Activated T-cell treated with anti-CD3 and anti-CD28 coated beads for 48 hours (primary cell): ENCODE measurements at places on chromosomes 7 and 10.

DNA sequence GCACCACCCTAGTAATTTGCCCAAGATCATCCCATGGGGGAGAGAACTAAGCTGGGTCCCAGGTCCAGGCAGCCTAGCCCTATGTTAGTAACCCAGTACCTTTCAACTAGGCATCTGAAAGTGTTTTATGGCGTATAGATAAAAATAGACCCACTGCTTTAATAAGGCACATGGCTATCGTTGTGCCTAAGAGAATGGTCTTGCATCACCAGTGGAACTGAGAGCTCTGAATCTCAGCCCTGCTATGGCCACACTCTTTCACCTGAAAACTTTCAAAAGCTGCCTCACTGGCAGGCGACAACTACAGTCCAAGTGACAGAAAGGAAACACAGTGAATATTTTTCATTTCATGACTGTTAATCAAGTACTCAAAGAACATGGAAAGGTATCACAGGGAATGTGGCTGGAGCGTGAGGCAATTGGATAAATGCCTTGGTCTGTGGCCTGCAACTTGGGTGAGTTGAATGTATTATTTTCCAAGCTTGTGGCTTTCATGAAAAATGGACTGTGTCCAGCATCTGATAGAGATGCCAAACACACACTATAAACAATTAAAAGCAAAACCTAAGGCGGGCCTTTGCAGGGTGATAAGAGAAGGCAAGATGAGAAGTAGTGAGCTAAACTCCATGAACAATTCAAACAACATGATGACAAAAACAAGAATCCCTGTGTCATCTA lies 18.0 kb upstream of the SFMBT2 start:
- no peak for DNase-seq

DNA sequence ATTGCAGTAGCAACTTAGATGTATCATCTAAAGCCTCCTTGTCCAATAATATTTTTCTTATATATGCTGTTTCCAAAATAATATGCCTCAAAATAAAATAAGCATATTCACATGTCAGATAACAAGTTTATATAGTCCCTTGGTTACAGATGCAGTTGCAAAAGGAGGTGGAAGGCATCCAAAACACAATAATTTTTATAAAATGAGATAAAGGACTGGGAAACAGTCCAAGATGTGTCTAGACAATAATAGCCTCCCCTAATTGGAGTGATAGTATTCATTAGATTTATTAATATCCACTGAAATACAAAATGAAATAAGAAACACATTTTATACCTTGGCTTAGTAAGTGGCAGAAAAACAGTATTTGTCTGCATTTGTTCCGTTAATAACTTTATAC lies 30.3 kb downstream of the BCAP29 start:
- DNase-seq: no peak

- no peak for DNase-seq
These were observed 200.8 kb upstream of the PFKP start for GRCh38 chr10:2866569-2866968.

DNA sequence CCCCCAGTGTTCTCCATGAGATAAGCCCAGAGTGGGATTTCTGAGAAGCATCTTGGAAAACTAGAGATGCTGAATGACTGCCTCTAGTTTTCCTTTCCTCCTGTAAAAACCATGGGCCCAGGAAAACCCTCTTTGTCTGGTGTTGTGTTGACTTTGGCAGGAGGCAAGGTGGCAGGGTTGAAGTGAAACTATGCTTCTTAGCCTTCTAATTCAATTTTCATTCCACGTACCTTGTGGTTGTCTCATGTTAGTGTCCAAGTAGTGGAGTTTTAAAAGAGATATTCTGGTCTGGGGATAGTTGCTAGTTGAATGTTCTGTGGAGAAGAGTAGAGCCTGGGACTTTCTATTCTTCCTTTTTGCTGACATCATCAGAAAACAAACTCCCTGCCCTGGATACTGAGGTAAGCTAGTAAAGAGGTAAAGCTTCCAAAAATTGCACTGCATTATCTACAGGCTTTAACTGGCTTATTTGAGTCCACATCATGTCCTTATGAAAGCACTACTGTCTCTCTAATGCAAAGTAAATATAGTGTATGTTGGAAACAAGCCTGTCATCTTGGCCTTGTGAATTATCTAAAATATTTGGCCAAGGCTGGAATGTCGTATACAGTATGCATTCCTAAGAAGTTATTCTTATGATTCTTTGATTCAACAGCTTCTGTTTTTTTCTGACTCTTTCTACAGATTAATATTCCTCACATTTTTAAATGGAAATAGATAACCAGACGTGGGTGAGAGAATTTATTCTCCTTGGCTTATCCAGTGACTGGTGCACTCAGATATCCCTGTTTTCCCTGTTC lies at the start of gene OR2F2:
Gene OR2F2, plus strand, starts transcription at position 708 of the 800 bp plus-strand sequence. Its CDS starts 0 bp downstream, at position 708.
- no peak for DNase-seq

GRCh38 chr7:98204670-98205069 lies 6.6 kb upstream of the BHLHA15 start:
- no peak for DNase-seq

DNA sequence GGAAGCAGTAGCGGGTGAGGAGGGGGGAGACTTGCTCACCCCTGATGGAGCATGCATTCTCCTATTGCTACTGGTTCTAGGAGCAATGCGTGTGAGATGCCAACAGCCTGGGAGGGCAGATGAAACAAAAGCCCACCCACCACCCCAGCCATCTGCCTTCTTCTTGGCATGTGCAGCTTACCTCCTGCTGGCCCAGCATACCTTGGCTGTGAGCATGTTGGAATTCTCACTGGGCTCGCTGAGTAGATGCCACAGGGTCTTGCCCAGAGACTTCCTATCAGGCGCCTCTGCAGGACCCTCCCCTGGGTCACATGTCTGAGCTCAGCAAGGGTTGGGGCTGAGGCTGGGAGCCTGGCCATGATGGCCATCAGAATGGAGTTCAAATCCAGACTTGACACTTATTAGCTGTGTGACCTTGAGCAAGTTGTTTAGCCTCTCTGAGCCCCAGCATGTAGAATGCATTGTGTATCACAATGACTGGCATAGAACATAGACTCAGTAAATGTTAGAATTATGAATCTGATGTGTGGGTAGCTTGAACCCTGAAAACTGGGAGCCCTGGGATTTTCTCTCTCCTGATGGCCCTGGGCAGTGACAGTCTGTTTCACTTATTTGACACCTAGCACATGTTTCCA lies 38.2 kb downstream of the CDH23 start:
- DNase-seq: no peak

DNA sequence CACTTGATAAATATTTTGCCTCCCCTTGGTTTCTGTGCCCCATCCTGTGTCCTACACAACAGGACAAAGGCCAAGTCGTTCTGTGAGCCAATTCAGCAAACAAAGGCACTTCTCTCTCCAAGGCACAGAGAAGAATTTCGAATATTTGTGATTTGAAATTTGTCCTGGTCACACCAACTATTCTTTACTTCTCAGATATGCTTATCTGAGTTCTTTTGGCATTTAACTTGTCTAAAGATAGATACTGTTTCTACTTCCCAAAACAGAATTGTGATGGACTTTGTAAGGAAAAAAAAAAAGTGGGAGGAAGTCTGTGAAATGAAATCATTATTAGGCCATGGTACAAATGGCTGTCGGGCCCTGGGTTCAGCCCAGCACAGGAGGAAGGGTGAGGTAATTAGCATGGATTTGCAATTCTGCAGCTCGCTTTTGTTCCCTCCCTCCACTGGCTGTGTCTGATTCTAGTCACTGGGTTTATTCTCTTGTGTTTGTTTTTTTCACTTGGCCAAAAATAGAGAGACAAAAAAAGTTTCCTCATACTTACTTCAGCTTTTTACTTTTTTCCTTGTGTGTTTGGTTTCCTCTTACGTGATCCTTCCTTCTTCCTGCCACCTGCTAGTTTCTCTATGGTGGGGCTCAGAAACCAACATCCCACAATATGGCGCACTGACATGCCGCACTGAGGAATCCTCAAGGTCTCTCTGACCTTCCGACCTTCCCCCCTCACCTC lies 108.2 kb upstream of the MKLN1 start:
- no peak for DNase-seq

DNA sequence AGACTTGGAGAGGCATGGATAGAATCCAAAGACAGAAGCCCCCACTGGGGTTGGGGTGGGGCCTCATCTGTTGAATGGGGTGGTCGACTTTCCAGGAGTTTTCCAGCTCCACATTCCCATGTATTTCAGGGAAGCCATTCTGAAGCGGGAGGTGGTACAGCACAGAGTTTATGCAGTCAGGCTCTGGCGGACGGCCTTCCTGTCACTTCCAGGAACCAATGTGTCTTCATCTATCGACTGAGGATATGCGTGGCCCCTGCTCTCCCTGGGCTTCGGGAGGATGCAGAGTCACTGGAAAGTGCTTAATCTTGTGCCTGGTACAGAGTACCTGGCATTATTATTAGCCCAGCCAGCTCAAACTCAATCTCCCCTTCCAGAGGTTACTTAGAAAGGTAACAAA lies 26.3 kb downstream of the DOCK1 start:
- no peak for DNase-seq

- no peak for DNase-seq
These were observed 6.0 kb downstream of the SPRN start for GRCh38 chr10:133418289-133418993.

- no peak for DNase-seq
These were observed 814 bp downstream of the HK1 start for GRCh38 chr10:69279110-69279509.

- DNase-seq: no peak
These were observed 34.0 kb downstream of the ADAP1 start for GRCh38 chr7:920351-921070.

- DNase-seq: no peak
These were observed 30.9 kb upstream of the LMTK2 start for GRCh38 chr7:98075801-98076200.

DNA sequence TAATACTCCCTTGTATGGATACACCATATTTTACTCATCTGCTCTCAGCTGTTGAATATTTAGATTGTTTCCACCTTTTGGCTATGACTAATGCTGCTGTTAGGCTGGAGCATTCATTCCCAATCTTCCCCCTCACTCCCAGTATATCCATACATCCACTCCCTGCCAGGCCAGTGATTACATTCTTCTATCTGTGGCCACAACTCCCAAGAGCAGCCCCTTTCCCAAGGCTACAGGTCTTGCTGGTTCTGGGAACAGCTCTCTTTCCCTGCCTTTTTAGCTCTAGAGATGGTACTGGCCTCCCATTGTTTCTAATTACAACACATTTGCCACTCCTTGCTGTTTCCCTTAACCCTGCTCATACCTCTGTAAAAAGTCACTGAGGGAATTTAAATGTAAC lies 28.2 kb downstream of the SFR1 start:
- DNase-seq: no peak
